ENCODE measurements at places on chromosomes 6 and 20.

DNA sequence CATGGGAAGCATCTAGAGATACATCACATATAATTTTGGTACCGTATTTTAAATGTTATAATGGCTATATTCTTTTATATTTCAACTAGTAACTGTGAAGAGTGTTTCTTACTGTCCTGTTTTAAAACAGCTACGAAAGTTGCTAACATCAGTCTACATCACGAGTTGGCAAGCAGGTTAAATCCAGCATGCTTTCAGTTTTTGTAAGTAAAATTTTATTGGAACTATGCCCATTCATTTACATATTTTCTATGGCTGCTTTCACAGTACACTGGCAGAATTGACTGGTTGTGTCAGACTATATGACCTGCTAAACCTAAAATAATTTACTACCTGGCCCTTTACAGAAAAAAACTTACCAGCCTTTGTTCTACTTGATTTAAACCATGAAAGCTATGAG, 478.1 kb downstream of the PHF3 start:
- no peak for DNase-seq

- no peak for DNase-seq
Measured at GRCh38 chr20:20894280-20894679, 181.8 kb upstream of the RALGAPA2 start.

DNA sequence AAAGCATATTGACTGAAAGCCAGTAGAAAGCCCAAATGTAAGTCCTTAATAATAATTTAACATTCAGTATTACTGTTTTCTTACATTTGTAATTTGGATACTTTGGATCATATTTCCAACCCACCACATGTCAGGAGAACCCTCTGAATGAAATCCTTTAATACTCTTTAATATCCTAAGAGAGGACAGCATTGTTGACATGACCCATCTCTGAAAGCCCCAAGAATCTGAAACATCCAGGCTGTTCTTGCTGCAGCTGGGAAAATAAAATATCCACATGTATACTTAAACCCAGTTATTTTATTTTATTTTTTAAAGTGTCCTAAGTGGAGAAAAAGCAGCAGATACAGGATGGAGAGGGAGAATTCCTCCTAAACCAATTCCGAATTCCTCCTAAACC, 130.8 kb upstream of the RIPOR2 start:
- DNase-seq: no peak

DNA sequence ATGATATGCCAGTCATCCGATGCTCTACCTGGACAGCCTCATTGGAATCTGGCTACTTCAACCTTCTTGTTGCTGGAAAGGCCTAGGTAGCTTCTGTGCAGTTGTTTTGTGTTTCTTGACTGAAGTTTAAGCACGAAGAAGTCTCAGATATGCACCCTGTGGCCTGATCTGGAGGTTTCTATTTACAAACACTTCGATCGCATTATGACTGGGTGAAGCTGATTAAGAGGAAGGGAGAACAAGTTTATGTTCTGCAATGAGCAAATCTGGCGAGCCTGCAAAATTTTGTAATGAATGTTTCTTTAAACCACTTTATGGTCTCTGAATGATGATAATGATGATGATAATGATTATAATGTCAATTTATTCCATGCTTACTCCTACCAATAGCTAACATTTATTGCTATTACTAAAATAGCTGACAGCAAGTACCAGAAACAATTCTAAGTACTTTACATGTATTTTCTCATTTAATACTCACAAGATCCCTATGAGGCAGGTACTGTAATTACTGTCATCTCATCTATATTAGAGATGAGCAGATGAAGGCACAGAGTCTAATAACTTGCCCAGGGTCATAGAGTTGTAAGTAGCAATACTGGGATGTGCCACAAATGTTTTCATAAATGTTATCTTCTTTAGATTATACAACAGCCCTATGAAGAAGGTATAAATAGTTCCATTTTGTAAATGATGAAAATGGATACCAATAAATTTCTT, 126.1 kb upstream of the UST start:
- DNase-seq: no peak

GRCh38 chr20:16810216-16810615, 62.1 kb downstream of the OTOR start:
- no peak for DNase-seq

DNA sequence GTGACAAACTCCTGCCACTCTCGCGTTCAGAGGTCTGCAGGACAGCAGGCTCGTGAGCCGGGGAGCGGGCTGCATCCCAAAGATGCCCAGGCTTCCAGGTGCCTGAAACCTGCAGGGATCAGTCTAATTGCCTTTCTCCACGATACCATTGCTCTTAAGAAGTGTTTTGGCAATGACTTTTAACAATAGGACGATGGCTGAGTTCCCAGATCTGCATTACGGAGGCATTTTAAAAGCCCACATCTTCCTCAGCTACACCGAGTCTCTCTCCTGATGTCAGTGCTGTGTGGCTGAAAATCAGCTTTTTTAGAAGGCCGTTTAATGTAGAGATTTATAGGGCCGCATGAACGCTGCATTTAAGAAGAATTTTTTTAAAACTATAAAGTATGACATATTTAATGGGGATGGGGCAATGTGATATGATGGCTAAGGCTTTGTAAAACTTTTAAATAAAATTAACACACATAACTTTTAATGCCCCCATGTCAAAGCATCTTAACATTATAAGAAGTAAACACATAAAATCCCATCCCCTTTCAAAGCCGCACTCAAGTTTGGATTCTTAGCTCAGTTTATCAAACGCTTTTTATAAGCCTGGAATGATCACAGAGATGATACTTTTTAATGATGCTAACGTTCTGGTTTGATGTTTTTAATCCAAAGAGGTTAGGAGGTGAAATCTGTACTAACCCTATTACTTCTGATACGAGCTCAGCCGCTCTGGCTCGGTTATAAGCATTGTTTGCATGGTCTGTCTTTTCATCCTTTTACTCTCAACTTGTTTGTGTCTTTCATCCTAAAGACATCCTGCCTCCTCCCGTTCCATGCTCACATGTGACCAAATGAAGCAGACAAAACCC, 386.0 kb downstream of the SMOC2 start:
- DNase-seq: no peak

GRCh38 chr6:163099621-163100171, 314.8 kb upstream of the QKI start:
- no peak for DNase-seq

GRCh38 chr6:137044366-137045221, at the start of gene IL20RA:
Gene IL20RA, minus strand, starts transcription at chr6:137044965. Its CDS starts 237 bp downstream, at chr6:137044728.
- no peak for DNase-seq

- no peak for DNase-seq
Measured at GRCh38 chr20:1465470-1466210, 1.0 kb downstream of the NSFL1C start.

GRCh38 chr6:130365166-130366106, at the start of gene TMEM200A:
Gene TMEM200A, plus strand, starts transcription at chr6:130366017. Its CDS starts 74,406 bp downstream, at chr6:130440423.
- peak; percentile 54 for DNase-seq

GRCh38 chr6:38713812-38714211, 1.3 kb upstream of the DNAH8 start:
- DNase-seq: no peak

- no peak for DNase-seq
Measured at GRCh38 chr20:47740121-47740861, 45.0 kb downstream of the SULF2 start.

DNA sequence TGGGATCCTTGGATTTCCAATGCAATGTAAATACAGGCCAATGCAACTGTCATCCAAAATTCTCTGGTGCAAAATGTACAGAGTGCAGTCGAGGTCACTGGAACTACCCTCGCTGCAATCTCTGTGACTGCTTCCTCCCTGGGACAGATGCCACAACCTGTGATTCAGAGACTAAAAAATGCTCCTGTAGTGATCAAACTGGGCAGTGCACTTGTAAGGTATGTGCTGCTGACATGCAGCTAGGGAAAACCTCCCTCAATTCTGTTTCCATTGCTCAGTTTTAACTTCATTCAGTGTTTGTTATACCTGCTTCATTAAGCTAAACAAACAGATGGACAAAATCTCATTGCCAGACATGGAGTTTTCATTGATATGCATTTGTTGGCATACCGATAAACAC, 397.1 kb downstream of the ARHGAP18 start:
- DNase-seq: no peak

- no peak for DNase-seq
Measured at GRCh38 chr20:46206025-46206424, 87.9 kb downstream of the CD40 start.

- no peak for DNase-seq
Measured at GRCh38 chr20:3685341-3685740, 3.5 kb upstream of the ADAM33 start.

DNA sequence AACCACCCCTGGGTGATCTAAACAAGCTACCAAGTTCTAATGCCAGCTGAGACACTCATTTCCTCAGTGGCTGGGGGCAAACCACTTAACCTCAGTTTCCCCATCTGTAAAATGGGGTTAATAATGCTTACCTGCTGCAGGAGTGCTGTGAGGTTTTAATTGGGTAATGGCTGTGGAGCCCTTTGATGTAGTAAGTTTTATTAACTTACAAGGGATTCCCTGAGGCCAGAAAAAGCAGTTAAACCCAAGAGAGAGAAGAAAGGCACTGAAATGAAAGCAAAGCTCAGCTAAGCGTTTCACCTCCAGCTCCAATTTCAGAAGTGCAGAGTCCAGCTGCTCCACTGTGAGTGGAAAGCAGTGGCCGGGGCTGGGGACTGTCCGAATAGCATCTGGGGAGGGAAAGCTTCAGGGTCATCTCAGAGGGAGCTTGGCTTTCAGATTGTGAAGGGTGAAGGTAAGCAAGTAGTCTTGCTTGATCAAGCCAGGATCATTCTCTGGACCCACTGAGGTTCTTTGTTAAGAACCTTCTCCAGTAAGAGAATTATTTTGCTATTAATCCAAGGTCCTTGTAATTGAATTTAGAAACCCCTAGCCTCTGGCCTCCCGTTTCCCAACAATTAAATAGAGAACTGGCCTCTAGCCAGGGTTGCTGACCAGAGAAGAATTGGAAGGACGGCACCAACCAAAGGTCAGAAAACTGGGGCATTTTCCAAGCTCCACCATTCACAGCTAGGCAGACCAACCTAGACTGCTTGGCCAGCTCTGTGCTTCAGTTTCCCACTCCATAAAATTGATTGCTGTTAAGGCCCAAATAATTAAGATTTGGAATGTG, 20.9 kb upstream of the TCP11 start:
- no peak for DNase-seq

DNA sequence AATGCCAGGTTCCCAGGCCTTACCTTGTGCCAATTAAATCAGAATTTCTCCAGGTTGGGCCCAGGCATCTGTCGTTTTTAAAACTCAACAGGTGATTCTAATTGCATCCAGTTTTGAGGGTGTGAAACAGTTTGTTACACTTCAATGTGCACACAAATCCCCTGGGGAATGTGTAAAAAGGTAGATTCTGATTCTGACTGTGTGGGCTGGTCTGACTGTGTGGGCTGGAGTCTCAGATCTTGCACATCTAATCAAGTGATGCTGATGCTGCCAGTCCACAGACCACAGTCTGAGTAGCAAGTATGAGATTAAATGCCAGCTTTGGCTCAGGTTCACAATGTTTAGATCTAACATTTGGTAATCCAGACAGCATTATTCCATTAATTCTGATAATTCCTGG, 12.5 kb upstream of the ETV7 start:
- DNase-seq: no peak

DNA sequence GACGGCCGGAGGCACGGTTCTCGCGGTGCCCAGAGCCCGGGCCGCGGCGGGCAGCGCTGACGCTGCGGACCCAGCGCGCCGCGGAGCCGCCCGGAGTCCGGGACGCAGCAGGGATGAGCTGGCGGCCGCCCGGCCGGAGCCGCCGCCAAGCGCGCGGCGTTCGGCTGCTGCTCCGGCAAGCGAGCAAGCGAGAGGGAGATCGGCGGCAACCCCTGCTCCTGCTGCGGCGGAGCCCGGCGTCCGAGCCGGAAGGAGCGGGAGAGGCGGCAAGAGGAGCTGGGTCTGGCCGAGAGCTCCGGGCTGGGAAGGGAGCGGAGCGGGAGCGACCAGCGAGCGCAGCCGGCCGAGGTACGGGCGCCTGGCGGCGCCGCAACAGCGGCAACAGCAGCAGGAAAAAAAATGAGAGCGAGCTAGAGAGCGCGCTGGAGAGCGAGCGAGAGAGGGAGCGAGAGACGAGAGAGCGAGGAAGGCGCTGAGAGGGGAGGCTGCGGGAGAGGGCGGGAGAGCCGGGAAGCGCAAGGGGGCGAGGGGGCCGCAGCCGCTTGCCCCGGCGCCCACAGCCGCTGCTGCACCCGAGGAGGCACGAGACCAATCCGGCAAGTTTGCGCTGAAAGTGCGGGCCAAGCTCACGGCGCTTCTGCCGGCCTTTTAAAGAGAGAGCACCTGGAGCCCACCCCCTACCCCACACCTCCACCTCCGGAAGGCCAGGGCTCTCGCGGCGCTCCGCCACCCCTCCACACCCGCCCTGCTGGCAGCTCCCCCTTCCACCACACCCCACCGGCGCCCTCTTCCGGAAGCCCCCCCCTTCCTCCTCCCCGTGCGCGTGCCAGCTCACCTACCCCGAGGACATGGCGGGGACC, 496 bp downstream of the GRM4 start:
- peak; percentile 50 for DNase-seq

- no peak for DNase-seq
Measured at GRCh38 chr6:158630938-158631616, 13.5 kb downstream of the DYNLT1 start.

DNA sequence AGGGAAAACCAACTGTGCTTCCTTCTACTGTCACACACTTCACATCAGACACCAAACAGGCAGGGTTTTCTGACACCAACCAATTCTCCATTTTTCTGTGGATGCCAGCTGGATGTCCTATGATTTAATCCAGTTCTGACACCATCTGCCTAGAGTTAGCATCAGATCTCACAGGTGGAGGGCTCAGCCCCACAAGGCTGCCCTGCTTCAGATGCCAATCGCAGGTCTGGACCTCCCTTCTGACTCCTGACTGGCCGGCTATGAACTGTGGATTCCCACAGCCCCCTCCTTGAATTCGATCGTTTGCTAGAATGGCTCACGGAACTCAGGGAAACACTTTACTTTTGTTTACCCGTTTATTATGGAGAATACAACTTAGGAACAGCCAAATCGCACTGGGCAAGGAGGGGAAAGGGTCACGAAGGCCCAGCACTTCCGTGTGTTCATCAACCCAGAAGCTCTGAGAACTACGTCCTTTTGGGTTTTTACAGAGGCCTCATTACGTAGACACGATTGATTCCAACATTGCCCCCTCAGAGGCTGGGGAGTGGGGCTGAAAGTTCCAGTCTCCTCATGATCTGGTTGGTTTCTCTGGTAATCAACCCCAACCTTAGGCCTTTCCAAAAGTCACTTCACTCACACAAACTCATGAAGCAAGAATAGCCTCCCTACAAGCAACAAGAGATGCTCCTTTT, 25.4 kb upstream of the MAS1 start:
- no peak for DNase-seq

- DNase-seq: no peak
Measured at GRCh38 chr6:16471910-16472297, 233.5 kb downstream of the GMPR start.

DNA sequence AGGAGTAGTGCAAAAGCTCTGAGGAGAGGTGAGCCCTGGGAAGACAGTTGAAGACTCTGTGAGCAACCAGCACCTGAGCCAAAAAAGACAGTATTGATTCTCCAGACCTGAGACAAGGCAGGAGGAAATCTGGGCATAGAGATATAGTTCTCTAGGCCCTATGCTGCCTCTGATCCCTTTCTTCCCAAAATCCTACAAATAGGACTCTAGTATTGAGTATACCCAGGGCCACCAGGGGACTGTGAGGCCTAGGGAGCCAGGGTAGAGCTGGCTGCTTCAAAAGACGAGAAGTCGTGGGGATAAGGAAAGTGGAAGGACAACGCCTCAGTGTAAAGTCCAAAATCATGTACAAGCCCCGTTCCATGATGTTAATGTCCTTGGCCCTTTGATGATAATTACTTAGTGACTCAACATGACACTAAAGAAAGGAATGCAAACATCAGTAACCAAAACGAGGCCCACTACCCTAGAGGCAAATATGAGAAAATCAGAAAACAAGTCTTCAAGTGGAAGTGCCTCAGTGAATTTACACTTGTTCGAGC, 197.3 kb upstream of the PROKR2 start:
- no peak for DNase-seq
